ENCODE measurements at places on chromosomes 2 and 18. TPM values are rescaled to one million over a fixed set of nuclear protein-coding genes. Genes with fewer than 3 reads are reported as not detected.

GRCh38 chr2:172914341-172915008 lies 161.2 kb upstream of the MAP3K20 start:
- DNase-seq = no peak

The CCL20 gene
- total RNA-seq = not detected

GRCh38 chr2:19993731-19994130 lies 3.8 kb upstream of the WDR35 start:
- DNase-seq = no peak

The DQX1 gene
- total RNA-seq = 0.51 TPM

DNA sequence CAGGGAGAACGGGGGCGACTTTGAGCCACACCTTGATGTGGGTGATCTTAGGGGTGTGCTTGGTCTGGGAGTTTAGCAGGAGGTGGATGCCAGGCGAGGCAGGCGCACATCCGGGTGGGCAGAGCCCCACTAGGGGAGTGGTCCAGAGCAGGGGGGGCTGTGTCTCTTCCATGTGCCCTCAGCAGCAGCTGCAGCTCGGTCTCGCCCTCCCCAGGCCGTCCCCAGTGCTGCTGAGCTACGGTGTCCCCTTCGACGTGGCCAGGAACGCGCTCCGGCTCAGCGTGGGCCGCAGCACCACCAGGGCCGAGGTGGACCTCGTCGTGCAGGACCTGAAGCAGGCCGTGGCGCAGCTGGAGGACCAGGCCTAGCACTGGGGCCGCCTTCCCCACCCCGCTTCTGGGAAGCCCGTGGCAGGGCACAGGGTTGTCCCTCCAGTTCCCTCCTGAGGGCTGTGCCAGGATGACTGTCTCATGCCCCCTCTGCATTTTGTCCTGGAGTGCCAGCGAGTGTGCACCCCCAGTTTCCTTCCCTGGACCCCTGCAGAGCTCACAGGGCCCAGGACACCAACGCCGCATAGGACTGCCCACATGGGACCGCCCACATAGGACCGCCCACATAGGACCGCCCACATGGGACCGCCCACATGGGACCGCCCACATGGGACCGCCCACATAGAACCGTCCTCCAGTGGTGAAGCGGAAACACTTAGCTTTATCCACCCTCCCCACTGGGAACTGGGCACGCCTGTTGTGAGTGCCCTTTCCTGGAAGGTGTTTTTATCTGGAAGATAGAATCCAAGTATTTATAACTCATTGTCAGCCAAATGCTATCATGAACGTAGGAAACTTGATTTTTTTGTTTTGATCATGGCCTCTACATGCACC lies 1.9 kb upstream of the ESPNL start:
- no peak for DNase-seq

The TEKT4 gene
- total RNA-seq = not detected

- peak; percentile 25 for DNase-seq
Measured at GRCh38 chr2:73176205-73176880, 26.0 kb upstream of the NOTO start.

GRCh38 chr18:56787390-56787789 lies 136.2 kb downstream of the WDR7 start:
- DNase-seq = no peak

DNA sequence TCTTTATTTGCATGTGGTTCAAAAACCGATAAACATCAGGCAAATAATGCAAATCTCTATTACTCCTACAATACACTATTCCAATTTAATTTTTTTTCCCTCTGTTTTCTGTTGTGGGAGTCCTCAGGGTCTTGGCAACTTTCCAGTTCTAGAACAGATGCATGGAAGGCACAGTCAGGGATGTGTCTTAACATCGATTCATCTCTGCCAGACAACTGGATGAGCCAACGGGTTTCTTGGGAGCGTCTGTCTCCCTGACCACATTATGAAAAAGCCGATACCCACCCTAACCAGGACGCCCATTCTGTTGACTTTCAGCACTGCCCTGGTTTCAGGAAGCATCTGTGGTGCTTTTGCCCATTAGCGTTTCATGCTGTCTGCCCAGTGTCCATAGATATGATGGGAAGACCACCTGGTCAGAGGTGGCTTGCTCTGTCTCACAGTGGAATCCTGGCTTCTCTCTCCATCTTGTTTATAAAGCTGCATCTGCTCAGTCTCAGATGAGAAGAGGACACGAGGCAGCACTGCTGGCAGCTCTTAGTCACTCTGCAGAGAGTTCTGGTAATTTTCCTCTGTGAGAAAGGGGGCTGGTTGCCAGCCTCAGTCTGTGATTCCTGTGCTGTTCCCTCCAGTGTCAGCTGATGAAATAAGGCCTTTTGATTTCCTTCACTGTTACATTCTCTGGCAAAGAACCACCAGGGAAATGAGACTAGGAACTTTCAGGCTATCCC lies 57.9 kb upstream of the KCNE4 start:
- DNase-seq = no peak

- no peak for DNase-seq
Measured at GRCh38 chr18:24595561-24596031, 135.2 kb downstream of the HRH4 start.

The GALR1 gene
- not detected for total RNA-seq

DNA sequence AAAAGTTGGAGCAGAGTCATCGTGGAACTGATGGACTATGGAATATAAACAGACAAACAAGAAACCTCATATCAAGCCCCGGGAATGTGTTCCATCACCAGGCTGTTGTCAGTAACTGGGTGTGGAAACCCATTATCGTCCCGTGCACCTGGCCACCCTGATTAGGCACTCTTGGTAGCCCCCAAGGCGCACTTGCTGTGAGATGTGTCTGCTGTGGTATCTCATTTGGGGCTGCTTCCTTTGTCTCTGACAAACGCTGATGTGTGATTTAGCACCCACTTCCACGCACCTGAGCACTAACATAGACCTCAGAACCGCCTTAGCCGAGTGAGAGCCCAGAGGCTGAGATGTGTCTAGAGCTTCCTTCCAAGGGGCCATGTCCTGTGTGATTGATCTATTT lies 96.3 kb downstream of the PRPF40A start:
- no peak for DNase-seq

The TBR1 gene
- total RNA-seq = 0.02 TPM

DNA sequence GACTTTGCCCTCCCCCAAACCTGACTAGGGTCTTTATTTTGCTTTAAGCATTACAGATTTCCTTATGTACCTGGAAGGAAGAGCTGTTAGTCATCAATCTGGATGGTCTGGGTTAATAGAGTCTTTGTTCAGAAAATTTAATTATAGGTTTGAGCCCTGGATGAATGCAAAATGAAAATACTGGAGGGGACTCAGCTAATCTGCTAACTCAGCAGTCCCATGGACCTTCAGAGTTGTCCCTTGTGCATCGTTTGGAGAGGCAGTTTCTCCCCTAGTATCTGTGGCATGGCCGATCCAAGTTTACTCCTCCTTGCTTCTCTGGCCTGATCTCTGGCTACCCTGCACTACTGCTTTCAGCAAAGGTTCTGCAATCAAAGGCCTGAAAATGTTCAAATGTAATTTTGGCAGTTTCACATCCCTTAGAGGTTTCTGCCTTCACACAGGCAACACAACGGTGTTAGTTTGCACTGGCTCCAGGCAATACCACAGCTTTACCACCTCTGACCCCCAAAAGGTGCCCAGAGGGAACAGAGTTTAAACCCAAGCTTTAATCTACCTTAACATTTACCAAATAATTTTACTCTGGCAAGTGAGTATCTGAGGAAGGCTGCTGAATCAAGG lies 134.3 kb downstream of the THADA start:
- no peak for DNase-seq

The MPP4 gene
- not detected for total RNA-seq

The FAM124B gene
- not detected for total RNA-seq

GRCh38 chr2:42942214-42942989 lies 150.0 kb upstream of the HAAO start:
- no peak for DNase-seq

DNA sequence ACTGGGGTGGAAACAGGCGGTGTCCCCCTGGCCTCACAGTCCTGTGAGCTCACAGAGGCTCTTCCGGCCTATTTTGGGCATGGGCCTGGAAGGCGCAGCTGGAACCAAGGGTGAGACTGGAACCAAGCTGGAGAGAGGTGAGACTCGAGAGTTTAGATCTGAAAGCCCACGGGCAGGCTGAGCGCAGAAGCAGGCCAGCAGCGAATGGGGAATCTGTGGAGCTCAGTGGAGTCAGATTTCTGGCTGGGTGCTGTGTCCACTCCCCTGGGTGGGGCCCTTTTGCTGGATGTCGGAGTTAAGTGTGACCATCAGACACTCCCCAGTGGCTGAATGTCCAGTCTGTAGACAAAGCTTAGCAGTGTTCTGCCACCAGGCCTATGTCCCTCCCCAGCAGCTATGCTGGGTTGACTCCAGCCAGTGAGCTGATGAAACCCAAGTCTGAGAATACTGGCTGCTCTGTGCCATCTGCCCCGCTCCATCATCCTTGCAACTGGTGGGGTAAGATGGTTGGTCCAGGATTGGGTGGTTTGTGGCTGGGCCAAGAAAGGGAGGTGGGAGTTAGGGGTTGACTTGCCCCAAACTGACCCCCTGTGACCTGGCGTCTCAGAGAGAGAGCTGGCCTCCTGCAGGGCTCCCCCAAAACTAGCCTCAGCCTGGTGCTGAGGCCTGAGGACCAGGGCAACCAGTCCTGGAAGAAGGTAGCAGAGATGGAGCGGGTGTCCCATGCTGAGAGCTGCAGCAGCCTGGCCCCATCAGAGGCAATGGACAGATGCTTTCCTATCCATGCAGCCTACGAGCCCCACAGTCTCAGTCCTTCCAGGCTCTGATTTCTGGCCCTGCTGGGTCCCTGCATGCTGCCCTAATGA lies 34.4 kb downstream of the CYP26B1 start:
- DNase-seq = no peak

DNA sequence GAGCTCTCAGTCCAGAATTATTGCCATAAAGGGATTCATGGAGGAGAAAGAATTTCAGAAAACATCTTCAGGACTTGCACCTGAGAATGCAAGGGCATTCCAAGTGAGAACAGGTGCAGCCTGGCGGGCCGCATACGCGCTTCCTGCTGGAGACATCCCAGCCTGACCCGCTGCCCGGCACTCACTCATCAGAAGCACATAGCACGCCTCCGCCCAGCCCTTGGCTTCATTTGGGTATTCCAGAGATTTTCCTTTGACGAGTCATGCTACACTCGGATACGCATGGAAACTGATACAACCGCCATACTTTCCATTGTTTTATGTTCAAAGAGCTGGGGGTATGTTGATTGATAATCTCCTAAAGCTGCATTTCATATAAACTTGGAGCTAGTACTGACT lies 228.0 kb upstream of the ID2 start:
- no peak for DNase-seq

GRCh38 chr2:66073172-66073571 lies 361.8 kb upstream of the MEIS1 start:
- DNase-seq = no peak

The GLI2 gene
- total RNA-seq = not detected

The FHL2 gene
- 0.16 TPM for total RNA-seq

The MOB1A gene
- 318 TPM for total RNA-seq

DNA sequence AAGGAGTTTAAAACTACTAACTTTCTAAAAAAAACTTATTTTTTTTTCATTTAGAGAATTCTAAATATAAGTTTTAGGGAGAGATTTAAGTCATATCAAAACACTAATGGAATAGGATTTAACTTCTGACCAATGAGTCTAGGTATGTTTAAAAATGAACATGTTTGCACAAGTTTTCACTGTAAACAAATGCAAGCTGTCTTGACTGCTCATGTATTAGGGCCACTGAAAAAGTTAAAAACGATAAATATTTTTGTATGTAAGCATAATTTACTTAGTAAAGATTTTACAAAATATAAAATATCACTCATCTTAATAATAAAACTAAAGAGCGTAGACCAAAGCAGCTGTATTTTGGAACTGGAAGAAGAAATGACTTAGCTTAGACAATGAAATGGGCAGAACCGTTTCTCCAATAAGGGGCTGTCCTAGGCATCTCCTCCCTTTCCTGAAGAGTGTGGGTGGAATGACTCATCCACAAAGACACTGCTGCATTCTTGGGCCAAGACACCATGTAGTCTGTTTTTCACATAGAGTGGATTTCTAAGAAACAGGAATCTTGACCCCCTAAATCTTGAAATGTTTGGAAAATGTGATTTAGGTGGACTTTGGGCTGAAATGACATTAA lies 118.8 kb downstream of the MEP1B start:
- DNase-seq = no peak

The ALPP gene
- not detected for total RNA-seq

The IL36RN gene
- total RNA-seq = not detected

DNA sequence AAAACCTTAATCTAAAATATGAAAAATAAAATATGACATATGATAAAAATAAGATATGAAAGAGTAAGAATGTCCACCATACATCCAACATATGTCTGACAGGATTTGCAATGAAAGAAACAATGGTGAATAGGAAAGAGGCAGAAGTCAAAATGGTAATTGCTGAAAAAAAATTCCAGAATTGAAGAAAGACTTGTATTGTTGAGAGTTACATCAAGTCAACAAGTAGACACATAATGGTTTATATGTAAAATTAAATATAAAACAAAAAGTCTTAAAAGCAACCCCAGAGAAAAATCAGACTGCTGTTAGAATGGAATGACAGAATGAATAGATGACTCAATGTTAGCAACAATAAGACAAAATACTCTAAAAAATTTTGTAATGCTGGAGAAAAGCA lies 255.1 kb downstream of the DOK6 start:
- DNase-seq = no peak

GRCh38 chr2:230660294-230661060 lies 52.2 kb upstream of the CAB39 start:
- no peak for DNase-seq

The RHOB gene
- 12.9 TPM for total RNA-seq

GRCh38 chr2:150609831-150610582 lies 122.5 kb upstream of the RND3 start:
- no peak for DNase-seq

The RETREG2 gene
- total RNA-seq = 78.6 TPM

GRCh38 chr2:31420936-31421335 lies 6.4 kb upstream of the XDH start:
- no peak for DNase-seq

The SMAD7 gene
- 6.9 TPM for total RNA-seq

- DNase-seq = no peak
Measured at GRCh38 chr2:203177361-203177760, 61.5 kb upstream of the CYP20A1 start.

DNA sequence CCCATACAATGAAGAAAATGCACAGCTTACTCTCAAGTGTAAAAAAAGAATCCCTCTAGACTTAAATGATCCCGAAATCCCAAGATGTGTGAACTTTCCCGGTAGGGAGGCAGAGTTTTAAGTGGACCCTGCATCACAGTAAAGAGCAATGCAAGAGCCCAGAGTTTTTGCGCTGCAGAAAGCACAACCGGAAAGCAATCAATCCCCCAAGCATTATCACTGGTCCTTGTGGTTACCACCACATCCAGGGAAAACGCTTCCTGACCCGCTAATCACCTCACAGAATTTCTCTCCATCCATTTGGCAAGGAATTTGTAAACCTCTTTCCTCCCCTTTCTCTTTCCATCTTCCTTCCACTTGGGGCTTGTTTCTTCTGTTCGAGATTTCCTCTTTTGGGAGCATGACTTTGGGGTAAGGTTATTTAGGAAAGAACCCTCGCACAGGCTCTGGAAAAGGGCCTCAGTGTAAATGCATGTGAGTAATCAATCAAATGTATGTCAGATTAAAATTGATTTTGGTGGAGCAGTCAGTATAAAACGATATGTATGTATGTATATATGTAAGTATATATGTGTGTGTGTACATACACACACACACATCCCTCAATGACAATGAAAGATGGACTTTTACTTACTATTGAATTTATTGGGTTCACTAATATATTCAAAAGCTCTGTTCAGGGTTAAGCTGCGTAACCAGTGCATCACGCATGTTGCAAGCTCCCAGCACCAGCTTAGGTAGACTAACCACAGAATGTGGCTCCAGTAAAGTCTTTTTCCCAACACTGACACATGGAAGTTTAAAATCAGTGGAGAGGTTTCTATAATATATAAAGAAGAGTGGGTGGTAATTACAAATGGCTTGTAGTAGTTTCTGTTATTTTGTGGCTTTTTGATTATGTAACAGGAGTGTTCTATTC lies 1.6 kb downstream of the PLCL1 start:
- DNase-seq = no peak

All from activated B cell treated with CpG ODN at 0.5 μM for 24 hours (primary cell).